ENCODE measurements at places on chromosomes 1 and 21.
A peak's percentile ranks its signal among the peaks of the same experiment; 100 is the strongest.

DNA sequence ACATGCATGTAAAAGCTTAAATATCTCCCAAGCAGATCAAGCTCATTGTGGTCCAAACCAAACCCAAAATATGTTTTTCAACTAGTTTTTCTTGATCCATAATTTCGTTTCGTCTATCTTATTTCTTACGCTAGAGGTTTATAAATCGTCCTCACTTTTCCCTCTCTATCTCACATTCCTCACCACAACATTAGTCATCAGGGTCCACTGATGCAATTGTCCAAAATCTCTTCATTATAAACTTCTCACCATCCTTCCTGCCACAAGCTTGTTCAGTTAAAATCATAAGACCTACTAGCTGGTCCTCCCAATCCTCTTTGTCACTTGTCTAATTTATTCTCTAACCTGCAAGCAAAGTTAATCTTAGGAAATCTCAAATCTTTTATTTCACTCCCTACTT, 173.0 kb upstream of the PALMD start:
- no peak for DNase-seq
- H3K4me1 ChIP-seq: no peaks in the 10 kb centered on the region
- no peaks in the 10 kb centered on the region for H3K36me3 ChIP-seq
- H3K4me3 ChIP-seq: no peak overlapping the region

GRCh38 chr1:7729761-7730160, 41.3 kb upstream of the VAMP3 start:
- H3K27ac ChIP-seq: no peak overlapping the region
- H3K36me3 ChIP-seq: no peaks in the 10 kb centered on the region
- no peak for DNase-seq
- H3K27me3 ChIP-seq: peaks cover 8% of the 10 kb centered on the region

DNA sequence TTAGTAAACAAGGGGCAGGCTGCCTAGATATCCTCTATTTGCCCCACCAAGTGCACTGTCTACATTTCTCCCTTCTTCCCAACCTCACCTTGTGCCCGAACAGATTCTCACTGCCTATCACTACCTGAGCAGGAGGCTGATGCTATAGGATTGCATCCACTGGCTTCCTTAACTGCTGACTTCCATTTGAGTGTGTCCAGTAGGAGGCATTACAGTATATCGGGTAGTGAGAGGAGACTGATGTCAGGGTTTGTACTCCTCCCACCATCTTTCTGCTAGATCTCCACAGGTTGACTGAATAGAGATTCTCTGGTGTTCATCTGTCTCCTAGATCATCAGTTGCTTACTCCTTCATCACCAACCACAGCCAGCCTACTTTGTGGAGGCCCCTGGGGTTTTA, 796.3 kb downstream of the LRRIQ3 start:
- no peaks in the 10 kb centered on the region for H3K4me1 ChIP-seq
- no peak overlapping the region for H3K27ac ChIP-seq
- no peaks in the 10 kb centered on the region for H3K27me3 ChIP-seq
- H3K36me3 ChIP-seq: no peaks in the 10 kb centered on the region

GRCh38 chr1:220748089-220748934, at the start of gene MTARC2:
TSS of gene MTARC2 (plus strand) at chr1:220748322. CDS start at chr1:220748532, 210 bp downstream.
- H3K4me3 ChIP-seq: peak within 1 kb of the TSS; percentile 30
- peak; percentile 18 for DNase-seq
- peaks cover 61% of the 10 kb centered on the region for H3K27me3 ChIP-seq
- H3K4me1 ChIP-seq: peaks cover 6% of the 10 kb centered on the region
- H3K36me3 ChIP-seq: no peaks in the 10 kb centered on the region

GRCh38 chr1:94083681-94084080, 37.3 kb downstream of the ABCA4 start:
- no peaks in the 10 kb centered on the region for H3K4me1 ChIP-seq
- H3K27ac ChIP-seq: no peak overlapping the region
- H3K4me3 ChIP-seq: no peak overlapping the region
- no peaks in the 10 kb centered on the region for H3K36me3 ChIP-seq

DNA sequence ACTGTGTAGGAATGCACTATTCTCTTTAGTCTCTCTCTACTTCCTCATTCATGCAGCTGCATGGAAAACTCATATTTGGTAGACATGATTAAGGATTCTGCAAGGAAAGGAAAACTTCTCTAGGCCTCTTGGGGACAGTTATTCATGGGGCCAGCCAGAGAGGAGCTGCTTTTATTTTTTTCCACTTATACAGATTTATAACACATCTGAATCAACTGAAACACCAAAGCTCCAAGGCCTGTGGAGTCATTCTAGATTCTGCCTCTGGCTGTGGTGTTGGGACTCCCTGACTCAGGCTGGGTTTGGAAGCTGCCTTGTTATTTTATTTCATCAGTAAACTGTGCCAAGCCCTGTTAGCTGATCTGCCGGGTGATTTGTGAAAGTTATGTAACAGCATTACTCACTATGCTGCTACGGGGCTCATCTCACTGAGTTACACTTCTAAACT, 83.9 kb upstream of the EDEM3 start:
- peaks cover 9% of the 10 kb centered on the region for H3K36me3 ChIP-seq
- H3K4me1 ChIP-seq: peaks cover 24% of the 10 kb centered on the region
- no peak overlapping the region for H3K4me3 ChIP-seq
- H3K27me3 ChIP-seq: no peaks in the 10 kb centered on the region

GRCh38 chr1:216462066-216462775, 39.0 kb upstream of the USH2A start:
- H3K27me3 ChIP-seq: no peaks in the 10 kb centered on the region
- no peaks in the 10 kb centered on the region for H3K4me1 ChIP-seq
- H3K36me3 ChIP-seq: no peaks in the 10 kb centered on the region
- no peak overlapping the region for H3K4me3 ChIP-seq
- H3K27ac ChIP-seq: no peak overlapping the region

GRCh38 chr21:46050668-46051378, 47.1 kb upstream of the COL6A2 start:
- no peaks in the 10 kb centered on the region for H3K36me3 ChIP-seq
- no peak overlapping the region for H3K4me3 ChIP-seq
- no peak overlapping the region for H3K27ac ChIP-seq
- H3K4me1 ChIP-seq: peaks cover 11% of the 10 kb centered on the region

GRCh38 chr1:179781962-179782361, 38.9 kb downstream of the FAM163A start:
- no peak overlapping the region for H3K27ac ChIP-seq
- no peaks in the 10 kb centered on the region for H3K36me3 ChIP-seq
- no peaks in the 10 kb centered on the region for H3K4me1 ChIP-seq
- H3K27me3 ChIP-seq: no peaks in the 10 kb centered on the region
- DNase-seq: no peak
- no peak overlapping the region for H3K4me3 ChIP-seq

- peaks cover 43% of the 10 kb centered on the region for H3K36me3 ChIP-seq
- H3K4me3 ChIP-seq: no peak overlapping the region
- DNase-seq: no peak
- no peak overlapping the region for H3K27ac ChIP-seq
- no peaks in the 10 kb centered on the region for H3K4me1 ChIP-seq
Observed at GRCh38 chr21:46437511-46437910, 21.2 kb upstream of the DIP2A start.

DNA sequence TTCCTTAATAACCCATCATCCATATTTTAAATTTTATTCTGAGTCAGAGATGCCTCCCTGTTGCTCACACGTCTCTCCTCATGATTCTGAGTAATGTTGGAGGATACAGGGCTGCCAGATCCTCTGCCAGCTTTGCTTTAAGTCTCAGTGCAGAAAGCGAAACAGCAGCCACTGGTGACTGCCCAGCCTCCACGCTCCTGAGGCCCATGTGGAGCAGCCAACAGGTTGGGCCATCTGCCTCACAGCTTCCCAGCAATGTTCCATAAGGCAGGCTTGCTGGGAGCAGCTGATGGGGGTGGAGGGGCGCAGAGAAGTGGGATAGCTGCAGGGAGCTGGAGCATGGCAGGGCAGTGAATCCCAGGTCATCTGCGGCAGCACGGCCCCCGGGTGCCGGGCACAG, 104.2 kb downstream of the IGSF21 start:
- no peaks in the 10 kb centered on the region for H3K36me3 ChIP-seq
- peaks cover 10% of the 10 kb centered on the region for H3K27me3 ChIP-seq

DNA sequence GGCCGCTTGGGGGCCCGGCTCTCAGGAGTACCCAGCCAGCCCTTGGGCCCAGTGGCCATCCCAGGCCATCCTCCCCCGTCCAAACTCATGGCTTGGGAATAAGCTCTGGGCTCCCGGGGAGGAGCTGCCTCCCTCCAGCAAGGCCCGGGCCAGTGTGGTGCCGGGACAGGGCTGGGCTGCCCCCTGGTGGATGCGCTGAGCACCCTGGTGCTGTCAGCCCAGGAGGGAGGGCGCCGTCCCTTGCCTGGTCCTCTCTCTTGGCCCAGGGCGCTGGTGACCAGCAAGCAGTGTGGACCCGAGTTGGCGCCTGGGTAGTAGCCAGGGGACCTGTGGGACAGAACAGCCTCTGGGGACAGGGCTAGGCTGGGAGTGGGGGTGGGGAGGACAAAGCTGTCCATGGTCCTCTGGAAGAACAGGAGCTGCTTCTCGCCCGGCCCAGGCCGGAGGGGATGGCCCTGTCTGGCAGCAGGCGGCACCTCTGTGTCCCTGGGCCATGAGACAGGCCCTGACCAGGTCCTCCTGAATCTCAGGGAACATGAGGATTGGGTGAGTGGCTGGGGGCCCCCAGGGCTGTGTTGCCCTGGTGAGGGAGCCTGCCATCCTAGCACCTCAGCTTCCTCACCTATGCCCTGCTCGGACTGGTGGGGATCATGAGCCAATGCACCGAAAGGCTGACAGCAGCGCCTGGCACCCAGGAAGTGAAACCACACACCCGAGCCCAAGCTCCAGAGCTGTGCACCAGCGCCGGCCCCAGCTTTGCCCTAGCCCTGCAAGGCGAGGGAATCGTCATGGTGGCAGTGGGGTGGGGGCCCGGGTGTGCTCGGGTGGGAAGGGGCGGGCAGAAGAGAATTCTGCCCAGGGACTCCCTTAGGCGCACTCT, 9.4 kb downstream of the MORN1 start:
- H3K27me3 ChIP-seq: no peaks in the 10 kb centered on the region
- no peaks in the 10 kb centered on the region for H3K4me1 ChIP-seq
- no peak overlapping the region for H3K27ac ChIP-seq
- DNase-seq: peak; percentile 90
- no peak overlapping the region for H3K4me3 ChIP-seq
- H3K36me3 ChIP-seq: no peaks in the 10 kb centered on the region

DNA sequence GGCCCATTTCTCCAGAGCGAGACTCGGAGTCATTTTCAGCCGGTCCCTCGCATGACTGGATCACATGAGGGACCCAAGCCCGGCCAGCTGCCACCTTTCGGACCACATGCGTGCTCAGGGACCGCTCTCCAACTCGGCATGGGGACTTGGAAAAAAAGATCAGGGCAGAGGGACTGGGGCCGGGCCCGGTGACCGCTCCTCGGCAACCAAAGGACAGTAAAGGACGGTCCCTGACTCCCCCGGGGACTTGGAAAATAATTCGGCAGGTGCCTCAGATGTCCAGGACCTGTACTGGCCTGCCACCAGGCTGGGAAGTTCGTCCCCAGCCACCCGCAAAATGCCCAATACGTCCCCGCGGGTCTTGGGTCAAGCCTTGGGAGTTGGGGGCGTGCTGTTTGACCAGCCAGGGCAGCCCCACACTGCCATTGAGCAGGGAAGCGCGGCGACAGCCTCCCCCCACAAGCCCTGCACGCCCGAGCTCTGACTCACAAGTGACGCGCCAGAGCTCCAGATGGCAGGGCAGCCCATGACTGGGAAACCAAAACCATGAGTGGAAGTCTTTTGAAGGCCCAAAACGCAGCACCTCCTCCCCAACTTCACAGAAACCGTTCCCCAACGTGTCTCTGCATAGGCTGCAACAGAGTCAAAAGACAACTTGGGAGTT, 134.5 kb downstream of the LIPI start:
- H3K4me1 ChIP-seq: no peaks in the 10 kb centered on the region
- no peak for DNase-seq
- no peak overlapping the region for H3K4me3 ChIP-seq
- H3K27ac ChIP-seq: no peak overlapping the region

GRCh38 chr1:41696381-41696780, 211.9 kb upstream of the EDN2 start:
- H3K27ac ChIP-seq: no peak overlapping the region
- no peaks in the 10 kb centered on the region for H3K27me3 ChIP-seq
- H3K36me3 ChIP-seq: no peaks in the 10 kb centered on the region
- no peak overlapping the region for H3K4me3 ChIP-seq
- no peak for DNase-seq

- H3K4me1 ChIP-seq: peaks cover 20% of the 10 kb centered on the region
- peaks cover 5% of the 10 kb centered on the region for H3K36me3 ChIP-seq
- H3K27ac ChIP-seq: no peak overlapping the region
- DNase-seq: no peak
Observed at GRCh38 chr1:94416901-94417727, 1.1 kb upstream of the ABCD3 start.

- peaks cover 7% of the 10 kb centered on the region for H3K4me1 ChIP-seq
- H3K27me3 ChIP-seq: peaks cover 35% of the 10 kb centered on the region
- no peak overlapping the region for H3K27ac ChIP-seq
- peak; percentile 69 for DNase-seq
- H3K4me3 ChIP-seq: peak overlapping the region; percentile 68
Observed at GRCh38 chr1:29259802-29260441, 23.6 kb downstream of the PTPRU start.

DNA sequence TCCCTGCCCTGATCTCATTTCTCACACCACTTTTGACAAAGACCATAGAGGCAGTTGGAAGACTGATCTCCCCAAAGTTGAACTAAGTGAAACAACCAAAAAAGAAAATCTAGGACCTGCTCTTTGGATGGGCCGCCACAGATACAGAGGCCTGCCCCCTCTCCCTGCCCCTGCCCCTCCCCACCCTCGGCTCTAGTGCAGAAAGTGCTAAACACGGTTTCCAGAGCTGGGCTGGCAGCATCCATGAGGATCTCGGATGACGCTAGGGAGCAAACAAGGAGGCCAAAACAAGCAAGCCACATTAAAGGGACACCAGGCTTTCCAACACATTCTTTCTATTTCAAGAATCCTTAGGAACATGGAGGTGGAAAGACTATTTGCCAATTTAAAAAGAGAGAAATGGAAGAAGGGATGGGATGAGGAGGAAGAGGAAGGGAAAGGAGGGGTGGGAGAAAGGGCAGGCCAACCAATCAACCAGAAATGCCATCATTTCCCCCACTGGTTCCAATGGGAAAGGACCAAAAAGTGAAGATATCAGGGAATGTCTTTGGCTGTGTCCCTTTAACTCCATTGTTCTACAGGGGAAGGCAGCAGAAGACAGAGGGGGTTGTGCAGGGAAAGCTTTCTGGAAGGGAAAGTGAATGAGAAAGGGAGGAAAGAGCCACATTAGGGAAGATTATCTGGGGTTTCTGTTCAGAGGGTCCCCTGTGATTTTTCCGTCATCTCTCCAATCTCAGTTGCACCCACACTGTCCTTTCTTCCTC, 38.3 kb upstream of the GOLT1A start:
- no peaks in the 10 kb centered on the region for H3K36me3 ChIP-seq
- no peaks in the 10 kb centered on the region for H3K27me3 ChIP-seq
- no peaks in the 10 kb centered on the region for H3K4me1 ChIP-seq
- H3K27ac ChIP-seq: no peak overlapping the region
- H3K4me3 ChIP-seq: no peak overlapping the region
- DNase-seq: no peak

DNA sequence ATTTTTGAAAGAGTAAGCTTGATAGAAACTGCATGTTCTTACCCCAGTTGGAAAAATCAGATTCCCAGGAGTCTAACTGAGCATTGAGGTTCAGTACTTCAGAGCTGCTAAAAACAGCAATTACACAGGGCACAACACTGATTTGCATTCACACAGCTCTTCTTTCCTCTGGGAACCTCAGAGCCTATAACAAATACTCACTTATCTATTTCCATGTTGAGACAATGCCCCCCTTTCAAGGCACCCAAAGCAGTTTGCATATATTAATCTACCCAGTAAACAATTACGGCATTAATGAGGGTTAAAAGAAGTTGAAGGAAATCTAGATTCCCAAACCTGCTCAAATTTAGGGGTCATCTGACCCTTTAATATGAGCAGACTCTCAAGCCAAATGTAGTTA, 126.9 kb upstream of the SLC35F3 start:
- DNase-seq: no peak
- H3K36me3 ChIP-seq: no peaks in the 10 kb centered on the region
- H3K27ac ChIP-seq: no peak overlapping the region
- H3K4me3 ChIP-seq: no peak overlapping the region
- H3K27me3 ChIP-seq: peaks cover 10% of the 10 kb centered on the region
